ENCODE measurements at places on chromosomes 6 and 20.

DNA sequence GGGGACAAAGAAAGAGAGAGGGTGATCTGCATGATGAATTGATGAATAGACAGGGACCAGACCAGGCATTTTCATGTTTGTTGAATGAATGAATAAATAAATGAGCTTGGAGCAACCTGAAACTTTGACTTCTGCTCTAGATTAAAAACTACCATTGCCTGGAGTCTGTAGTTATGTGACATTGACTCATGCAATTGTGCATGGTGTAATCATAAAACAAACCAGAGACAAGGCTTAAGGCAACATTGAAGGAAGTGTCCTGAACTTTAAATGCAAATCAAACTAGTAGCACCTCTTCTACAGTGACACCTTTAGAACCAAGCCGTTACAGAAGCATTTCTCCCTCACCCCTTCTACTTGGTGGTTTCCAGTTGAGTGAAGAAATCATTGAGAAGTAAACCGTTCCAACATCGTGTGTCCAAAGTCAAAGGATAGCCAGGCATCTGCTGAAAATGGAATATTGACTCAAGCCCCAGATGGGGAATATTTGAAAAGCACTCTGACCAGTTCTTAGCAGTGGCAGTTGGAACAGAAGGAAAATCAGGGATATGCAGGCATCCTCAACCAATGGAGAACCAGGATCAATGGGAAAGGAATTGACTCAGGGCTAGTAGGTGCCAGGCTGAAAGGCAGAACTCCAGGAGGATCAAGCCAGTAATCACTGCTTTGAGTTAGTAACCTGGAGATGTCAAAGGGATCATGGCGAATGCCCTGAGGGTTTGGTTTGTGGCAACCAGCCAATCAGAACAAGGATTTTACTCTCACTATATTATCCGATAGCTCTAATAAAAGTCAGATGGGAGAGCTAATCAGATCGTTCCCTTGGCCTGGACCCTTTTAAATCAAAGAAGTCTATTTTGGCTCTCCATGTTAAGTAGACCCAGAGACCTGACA is 171.2 kb upstream of the TSHZ2 start:
- no peak for DNase-seq

GRCh38 chr20:1567392-1568162 is 10.1 kb upstream of the SIRPD start:
- DNase-seq: no peak

GRCh38 chr6:29531668-29532067 is 27.9 kb downstream of the UBD start:
- no peak for DNase-seq

DNA sequence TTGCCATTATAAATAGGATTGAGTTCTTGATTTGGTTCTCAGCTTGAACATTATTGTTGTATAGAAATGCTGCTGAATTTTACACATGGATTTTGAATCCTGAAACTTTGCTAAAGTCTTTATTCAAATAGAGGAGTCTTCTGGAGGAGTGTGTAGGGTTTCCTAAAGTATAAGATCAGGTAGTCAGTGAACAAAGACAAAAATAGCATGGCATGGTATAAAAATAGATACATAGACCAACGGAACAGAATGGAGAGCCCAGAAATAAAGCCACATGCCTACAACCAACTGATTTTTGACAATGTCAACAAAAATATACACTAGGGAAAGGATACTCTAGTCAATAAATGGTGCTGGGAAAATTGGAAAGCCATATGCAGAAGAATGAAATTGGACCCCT is 740.1 kb downstream of the QKI start:
- DNase-seq: no peak

GRCh38 chr20:25012616-25013189 is 20.2 kb upstream of the APMAP start:
- DNase-seq: no peak

- DNase-seq: no peak
Measured at GRCh38 chr6:153192943-153193885, 62.1 kb upstream of the RGS17 start.

DNA sequence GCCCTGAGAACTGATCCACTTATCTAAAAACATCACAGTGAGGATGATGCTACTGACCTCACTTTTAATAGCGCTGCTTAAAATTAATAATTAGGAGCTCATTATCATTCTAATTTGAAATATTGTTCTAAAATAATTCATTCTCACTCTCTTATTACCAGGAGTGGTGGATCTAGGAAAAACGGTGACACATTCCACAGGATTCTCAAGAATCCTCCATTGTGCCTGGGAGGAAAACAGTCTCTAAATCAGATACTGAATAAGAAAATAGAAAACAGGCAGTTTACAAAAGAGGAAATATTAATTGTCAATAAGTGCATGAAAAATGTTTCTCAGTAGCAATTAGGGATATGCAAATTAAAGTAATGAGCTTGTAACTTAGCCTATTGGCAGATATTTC is 187.4 kb downstream of the TENT5A start:
- DNase-seq: no peak

DNA sequence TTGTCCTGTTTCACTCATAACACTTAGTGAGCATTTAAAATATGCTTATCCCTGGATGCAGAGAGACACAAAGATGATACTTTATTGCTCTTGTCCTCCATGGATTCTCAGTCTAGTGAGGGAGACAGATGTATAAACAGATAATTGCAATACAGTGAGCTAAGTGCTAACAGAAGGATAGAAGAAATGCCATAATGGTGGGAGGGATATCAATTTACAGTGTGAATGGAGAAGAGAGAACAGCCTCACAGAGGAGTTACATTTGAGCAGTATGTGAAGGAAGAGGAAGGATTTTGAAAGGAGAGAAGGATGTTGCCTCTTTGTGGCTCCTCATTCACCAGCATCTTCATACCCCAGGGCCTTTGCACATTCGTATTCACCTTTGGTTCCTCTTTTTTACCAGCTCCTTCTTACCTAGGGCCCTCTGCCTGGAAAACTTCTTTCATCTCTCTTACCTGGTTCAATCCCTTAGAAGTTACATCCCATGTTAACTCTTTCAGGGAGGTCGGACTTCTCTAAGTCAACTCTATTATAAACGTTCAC is 341.7 kb downstream of the PRL start:
- DNase-seq: no peak

DNA sequence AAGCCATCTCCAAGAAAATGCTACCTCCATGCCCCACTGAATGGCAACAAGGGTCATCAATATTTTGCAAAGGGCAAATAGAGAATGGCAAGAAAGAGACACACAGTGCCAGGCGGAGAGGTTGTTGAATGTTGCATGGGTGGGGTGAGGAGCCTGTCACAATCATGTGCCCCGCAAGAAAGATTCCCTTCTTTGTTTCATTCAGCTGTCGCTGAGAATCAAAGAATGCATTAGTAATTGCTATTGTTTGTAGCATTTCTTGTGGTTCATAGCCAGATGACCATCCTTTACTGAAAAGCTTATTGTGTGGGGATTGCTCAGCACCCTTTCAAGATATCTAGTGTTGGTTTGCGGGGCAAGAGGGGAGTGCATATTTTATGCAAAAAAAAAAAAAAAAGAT is 166.5 kb upstream of the QKI start:
- no peak for DNase-seq

DNA sequence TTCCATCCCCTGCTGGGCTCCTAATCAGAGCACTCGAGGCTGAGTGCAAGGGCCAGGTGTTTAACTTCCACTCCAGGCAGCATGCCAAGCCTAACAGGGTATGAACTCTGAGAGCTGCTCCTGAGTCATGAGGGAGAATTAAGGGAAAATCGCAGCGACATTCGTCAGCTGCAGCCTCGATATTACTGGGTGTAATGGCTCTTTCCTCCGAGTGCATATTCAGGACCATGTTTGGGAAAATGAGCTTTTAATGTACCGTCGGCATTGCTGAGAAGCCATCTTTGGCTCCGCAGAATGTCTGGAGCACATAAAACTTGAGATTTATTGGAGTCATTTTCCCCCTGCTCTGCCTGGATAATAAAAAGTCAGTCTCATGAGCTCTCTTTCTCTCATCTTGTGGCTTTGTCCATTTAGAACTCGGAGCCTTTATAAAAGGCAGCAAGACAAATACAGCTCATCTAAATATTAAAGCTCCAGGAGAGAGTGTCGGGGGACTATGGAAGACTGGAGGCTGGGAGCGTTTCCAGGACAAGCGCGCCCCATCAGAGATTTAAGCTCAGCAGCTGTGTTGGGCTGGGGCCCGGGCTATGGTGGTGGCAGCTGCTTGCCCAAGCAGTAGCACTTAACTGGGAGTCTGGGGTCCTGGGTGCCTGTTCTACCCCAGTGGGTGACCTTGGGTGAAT is 103.7 kb downstream of the TOX2 start:
- DNase-seq: no peak

- DNase-seq: no peak
Measured at GRCh38 chr6:1664329-1664728, 54.6 kb downstream of the FOXC1 start.

- DNase-seq: no peak
Measured at GRCh38 chr6:52908526-52908925, 972 bp downstream of the GSTA3 start.

DNA sequence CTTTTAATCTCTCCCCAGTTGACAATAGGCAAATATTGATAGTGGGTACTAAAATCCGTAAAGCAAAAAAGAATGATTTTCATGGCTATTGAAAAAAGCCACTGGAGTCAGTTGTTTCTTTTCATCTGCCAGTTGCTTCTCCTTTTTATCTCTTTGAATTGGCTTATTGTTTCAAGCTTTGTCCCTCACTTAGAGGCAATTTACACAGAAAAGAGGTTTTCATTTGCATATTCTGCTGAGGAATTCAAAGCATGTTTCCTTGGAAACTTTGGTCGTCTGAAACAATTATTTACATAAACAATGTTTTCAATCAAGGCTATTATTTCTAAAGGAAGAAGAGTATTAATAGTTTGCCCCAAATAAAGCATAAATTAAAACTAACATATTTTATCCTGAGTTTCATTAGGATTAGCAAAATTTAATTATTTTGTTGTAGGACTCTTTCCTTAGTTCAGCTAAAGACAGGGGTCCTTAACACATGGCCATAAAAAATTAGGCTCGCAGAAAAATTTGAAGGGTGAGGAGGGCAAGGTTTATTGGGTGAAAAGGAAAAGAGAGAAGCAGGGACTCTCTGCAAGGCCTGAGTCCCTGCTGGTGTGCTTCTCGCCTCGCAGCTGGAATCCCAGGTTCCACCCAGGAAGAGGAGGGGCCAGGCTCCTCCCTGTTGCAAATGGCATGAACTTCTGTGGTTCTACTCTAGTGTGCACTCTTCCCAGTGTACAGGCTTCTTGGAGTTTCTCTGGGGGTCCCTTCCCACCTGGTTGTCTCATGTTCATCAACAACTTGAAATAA is 138.8 kb upstream of the LAMA2 start:
- DNase-seq: no peak

GRCh38 chr6:7730784-7731227 is 4.9 kb downstream of the BMP6 start:
- DNase-seq: no peak

- no peak for DNase-seq
Measured at GRCh38 chr6:121652223-121652622, 216.8 kb downstream of the GJA1 start.

- DNase-seq: no peak
Measured at GRCh38 chr20:51162015-51162414, 139.1 kb upstream of the KCNG1 start.

DNA sequence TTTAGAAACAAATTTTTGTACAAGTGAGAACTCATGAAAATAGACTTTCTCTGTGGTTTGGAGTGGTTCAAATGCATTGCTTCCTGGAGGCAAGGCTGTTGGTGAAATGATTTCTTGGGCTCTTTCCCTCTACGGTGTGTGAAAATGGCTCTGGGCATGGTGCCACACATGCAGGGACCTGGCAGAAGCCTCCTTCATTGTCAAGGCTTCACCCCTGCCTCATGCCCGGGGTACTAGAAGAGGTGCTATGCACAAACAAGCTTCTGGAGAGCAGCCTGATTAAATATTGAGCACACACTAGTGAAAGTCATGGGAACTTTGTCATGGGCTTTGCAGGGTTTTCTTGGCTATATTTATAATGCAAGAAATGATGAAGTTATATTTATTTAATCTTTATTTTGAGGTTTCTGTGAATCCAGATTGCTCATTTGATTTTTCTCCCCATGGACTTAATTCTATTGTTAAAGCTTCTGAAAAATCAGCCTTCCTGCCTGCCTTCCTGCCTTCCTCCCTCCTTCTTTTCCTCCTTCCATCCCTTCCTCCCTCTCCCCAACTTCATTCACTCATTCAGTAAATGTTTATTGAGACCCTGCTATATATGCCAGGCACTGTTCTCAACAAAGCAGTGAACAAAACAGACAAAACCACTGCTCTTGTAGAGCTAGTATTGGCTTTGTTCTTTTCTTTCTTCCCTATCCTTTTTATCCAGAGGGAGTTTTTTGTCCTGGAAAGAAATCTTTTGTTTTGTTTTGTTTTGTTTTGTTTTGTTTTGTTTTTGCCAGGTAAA is 21.0 kb downstream of the C6orf89 start:
- no peak for DNase-seq

DNA sequence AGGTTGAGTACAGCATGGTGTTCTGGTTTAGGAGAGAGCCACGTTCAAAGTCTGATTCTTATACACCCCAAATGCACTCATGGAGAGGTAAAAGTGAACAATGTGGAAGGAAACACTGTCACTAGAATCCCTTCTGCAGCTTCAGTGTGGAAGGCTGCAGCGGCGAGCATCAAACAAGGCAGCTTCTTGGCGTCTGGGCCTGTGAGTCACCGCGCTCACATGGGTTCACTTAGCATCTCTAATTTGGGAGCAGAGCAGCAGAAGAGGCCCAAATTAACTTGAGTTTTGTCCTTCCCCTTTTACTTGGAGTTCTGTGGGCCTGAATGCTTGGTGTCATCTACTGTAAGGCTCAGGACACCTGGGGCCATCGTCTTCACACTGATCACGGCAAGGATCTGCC is 10.9 kb upstream of the E2F1 start:
- DNase-seq: no peak

- no peak for DNase-seq
Measured at GRCh38 chr6:41927253-41927652, 6.0 kb downstream of the BYSL start.

- DNase-seq: no peak
Measured at GRCh38 chr6:113909224-113909856, 52.2 kb downstream of the MARCKS start.

- no peak for DNase-seq
Measured at GRCh38 chr6:113331021-113331420, 526.1 kb upstream of the MARCKS start.

DNA sequence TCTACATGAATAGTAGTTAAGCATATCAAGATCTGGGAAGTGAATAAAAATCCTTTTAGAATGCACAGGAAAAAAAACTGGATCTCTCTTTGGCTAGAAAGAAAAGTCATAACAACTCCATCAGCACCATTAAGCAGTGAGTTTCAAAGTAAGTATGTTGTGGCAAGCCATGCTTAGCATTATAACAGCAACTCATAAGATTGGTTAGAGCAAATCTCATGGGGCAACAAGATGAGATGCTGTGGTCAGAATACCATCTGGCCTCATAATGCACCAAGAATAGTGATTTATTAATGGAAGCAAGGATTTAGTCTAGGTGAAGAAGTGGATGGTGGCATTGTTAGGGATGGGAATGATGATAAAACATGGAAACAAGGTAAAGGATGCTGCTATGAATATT is 159.4 kb downstream of the PHF3 start:
- no peak for DNase-seq

GRCh38 chr20:61699495-61700374 is 365.9 kb downstream of the TAF4 start:
- DNase-seq: no peak

- no peak for DNase-seq
Measured at GRCh38 chr20:61347443-61347842, 95.4 kb downstream of the CDH4 start.

GRCh38 chr20:34200023-34200422 is 41.2 kb upstream of the ASIP start:
- no peak for DNase-seq
